ENCODE measurements at places on chromosomes 11 and 22.

DNA sequence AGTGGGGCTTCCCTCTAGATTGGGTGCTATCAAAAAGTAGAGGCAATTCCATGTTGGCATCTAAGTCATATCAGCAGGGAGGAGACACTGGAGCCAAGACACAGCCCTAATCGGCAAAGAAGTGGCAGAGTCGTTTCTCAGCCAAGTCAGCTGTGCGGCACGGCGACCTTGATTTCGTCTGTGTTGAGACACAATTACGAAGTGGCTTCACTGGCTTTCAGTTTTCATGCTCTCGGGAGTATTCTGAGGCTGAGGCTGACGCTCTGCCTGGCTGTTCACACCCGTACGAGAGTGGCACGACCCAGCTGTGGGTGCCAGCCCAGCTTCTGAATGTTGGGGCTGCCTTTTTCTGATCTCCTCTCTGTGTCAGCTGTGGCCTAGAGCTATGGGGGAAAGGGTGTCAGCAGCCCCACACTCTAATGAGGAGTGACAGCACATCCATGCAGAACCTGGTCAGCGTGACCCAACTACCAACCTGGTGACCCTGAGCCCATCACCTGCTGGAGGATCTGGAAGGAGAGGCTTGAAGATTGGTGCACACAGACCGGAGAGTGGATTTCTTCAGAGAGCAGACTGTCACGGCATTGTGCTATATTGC lies 105.7 kb upstream of the TMEM45B start:
- no peak for DNase-seq

DNA sequence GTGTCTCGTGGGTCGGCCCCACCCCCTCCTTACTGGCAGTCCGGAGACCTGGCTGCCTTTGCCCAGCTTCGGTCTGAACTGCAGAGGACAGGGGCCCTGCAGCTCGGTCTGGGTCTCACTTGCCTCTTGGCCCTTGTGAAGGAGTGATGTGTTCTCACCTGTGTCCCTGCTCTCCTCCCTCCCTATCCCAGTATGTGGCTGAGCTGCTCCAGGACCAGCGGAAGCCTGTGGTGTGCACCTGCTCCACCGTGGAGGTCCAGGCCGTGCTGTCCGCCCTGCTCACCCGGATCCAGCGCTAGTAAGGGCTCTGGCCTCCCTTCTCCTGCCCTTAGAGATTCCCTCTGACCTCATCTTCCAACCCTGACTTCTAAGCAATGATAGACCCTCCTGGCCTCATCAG lies 35.7 kb upstream of the RAB1B start:
- no peak for DNase-seq

GRCh38 chr22:27431896-27432295 lies 369.7 kb downstream of the MN1 start:
- no peak for DNase-seq

DNA sequence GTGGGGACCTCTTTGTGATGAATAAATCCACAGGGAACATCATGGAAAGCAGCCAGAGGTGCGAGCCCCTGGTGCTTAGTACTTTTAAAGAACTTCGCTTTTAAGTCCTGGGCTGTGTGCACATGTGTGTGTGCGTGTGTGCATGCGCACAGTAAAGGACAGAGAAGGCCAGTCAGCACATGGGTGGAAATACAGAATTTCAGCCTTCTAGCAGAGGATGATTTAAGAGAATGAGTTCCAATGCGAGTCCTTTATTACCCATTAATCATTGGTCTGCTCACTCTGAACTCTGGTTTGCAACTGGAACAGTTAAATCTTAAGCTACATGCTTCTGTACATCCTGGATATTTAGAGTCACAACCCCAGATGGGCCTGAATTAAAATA lies 18.9 kb downstream of the TEAD1 start:
- no peak for DNase-seq

DNA sequence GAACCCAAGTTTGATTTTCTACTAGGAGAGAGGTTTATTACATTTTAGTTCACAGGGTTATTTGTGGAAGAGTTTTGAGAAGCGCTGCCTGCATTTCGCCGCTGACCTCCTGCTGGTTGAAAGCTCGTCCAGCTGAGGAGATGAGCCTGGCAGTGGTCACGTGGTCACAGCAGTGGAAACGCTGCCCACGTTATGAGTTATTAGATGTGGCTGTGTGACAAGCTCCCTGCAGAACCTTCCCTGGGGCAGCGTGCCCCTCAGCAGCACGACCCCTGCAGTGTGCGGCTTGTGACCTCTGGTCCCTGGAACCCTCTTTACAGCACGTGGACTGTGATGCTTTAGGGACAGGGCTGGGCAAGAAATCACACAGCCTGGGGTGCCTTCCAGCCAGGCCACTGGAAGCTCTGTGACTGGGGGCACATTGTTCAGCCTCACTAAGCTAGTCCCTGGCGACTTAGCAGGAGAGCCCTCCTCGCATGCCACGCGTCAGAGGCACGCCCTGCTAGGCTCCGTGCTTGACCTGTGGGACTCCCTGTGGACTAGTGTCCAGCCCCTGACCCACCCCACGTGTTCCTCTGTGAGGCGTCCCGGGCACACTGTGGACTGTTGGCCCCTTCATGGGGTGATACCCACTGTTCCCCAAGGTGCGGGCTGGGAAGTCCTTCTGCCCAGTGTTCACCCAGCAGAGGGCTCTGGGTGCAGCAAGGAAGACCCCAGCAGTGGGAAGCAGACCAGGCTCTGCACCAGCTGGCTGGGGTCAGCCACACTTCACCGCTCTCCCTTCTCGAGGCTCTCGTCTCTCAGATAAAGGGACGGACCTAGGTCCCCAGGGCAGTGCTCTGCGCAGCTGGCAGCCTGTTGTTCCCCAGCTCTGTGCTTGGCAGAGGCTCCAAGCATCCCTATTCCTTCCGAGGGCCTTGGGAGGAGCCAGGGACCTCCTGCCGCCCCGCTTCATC lies 349.5 kb downstream of the TBC1D22A start:
- peak; percentile 36 for DNase-seq

- no peak for DNase-seq
These were observed 25.2 kb downstream of the ALKBH3 start for GRCh38 chr11:43905813-43906241.

- no peak for DNase-seq
These were observed 22.1 kb downstream of the SLC5A4 start for GRCh38 chr22:32233091-32233490.

- no peak for DNase-seq
These were observed 305.8 kb downstream of the TTC28 start for GRCh38 chr22:28373831-28374230.

DNA sequence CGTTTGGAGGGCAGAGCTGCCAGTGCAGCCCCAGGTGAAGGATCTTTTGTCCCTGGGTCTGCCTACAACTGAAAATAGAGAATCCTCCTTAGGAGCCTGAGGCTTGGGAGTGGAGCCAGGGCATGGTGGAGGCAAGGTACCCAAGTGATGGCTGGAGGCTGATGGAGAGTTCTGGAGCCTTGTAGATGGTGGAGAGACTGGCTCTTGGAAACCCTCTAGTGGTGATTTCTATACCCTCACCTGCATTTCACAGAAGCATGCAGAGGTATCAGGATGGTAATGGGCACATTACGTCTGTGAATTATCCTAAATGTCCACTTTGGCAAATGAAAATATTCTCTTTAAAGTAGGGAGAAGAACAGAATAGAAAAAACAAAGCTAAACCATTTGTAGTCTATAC lies 44.4 kb downstream of the INSC start:
- DNase-seq = no peak

DNA sequence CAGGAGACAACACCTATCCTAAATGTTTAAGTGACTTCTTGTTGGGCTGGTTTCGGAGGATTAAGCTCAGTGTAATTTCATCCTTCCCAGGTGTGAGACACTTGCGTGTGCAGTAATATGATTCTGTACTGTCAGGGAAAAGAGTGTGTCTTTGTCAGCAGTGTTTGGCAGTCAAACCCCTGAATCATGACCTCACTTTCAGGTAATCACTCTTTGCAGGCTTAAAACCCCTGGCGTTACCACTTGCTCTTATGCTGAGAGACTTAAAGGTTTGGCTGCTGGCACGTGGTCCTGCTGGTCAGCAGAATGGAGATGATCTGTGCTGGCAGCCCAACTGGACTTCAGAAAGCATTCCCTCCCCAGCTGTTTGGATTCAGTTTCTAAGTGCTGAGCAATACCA lies 56.1 kb downstream of the APIP start:
- no peak for DNase-seq

GRCh38 chr11:86155200-86155844 lies 86.4 kb upstream of the PICALM start:
- DNase-seq = no peak

GRCh38 chr22:22446517-22446916 lies 62.0 kb downstream of the ZNF280B start:
- no peak for DNase-seq

DNA sequence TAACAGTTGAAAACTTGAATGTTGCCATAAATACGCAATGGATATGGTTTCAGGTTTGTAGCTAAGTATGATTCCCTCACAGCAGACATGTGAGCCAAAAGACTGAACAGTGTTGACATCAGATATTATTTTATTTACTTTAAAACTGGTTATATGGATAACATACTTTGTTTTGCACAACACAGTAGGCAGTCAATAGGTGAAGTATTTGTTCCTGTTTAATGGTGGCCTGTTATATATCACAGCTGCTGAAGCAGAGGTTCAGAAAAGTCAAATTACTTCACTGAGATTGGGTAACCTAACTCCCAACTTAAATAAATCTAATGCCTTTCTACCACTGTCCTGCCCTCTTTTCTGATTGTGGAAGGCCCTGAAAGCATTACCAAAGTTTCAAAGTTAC lies 44.6 kb downstream of the YAP1 start:
- DNase-seq = no peak

- no peak for DNase-seq
These were observed 146.8 kb downstream of the ENTHD1 start for GRCh38 chr22:39746600-39747262.

GRCh38 chr11:103628121-103628520 lies 408.3 kb upstream of the DDI1 start:
- no peak for DNase-seq

- DNase-seq = no peak
These were observed 37.0 kb downstream of the MMP7 start for GRCh38 chr11:102493524-102493923.

- DNase-seq = no peak
These were observed 1.2 kb downstream of the P2RY6 start for GRCh38 chr11:73273222-73273895.

DNA sequence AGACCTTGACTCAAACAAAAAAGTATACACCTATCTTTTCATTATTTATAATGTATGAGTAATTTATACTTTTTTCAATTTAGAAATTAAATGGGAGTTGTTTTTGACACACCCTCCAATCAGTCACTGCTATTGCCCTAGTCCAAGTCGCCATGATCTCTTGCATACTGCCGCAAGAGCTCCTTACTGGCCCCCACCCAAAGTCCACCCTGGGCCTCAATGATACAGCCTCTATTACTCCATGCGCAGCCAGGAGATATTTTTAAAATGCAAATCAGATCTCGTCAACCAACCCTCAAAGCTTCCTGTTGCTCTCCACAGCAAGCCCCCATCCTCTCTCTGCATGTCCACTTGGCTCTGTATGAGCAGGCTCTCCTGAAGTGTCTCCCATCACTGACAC lies 12.8 kb upstream of the LMO1 start:
- no peak for DNase-seq

GRCh38 chr11:61930933-61931332 lies 13.6 kb upstream of the RAB3IL1 start:
- DNase-seq = no peak

DNA sequence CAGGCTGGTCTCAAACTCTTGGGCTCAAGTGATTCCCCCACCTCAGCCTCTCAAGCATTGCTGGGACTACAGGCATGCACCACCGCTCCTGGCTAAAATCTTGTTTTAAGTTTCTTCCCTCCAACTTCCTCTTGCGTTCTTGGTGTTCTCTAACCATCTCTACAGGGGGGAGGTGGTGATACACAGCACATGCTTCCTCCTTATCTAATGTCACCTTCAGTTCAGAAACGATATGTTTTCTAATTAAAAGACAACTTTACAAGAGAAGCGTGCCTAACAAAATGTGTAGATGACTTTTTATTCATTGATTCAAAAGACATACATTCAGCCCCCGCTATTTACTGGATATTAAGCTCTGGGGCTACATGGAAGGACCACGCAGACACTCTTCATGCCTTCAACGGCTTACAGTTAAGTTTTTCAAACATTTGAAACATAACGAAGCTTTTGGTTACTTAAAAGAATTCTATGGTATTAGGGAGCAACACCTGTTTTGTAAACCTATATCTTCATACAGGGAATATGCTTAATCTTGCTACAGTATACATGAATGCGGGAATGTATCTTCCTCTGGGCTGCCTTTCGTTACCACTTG lies 933 bp upstream of the DLAT start:
- DNase-seq = no peak

GRCh38 chr11:38005597-38005996 lies 1407.6 kb upstream of the RAG2 start:
- DNase-seq = no peak

DNA sequence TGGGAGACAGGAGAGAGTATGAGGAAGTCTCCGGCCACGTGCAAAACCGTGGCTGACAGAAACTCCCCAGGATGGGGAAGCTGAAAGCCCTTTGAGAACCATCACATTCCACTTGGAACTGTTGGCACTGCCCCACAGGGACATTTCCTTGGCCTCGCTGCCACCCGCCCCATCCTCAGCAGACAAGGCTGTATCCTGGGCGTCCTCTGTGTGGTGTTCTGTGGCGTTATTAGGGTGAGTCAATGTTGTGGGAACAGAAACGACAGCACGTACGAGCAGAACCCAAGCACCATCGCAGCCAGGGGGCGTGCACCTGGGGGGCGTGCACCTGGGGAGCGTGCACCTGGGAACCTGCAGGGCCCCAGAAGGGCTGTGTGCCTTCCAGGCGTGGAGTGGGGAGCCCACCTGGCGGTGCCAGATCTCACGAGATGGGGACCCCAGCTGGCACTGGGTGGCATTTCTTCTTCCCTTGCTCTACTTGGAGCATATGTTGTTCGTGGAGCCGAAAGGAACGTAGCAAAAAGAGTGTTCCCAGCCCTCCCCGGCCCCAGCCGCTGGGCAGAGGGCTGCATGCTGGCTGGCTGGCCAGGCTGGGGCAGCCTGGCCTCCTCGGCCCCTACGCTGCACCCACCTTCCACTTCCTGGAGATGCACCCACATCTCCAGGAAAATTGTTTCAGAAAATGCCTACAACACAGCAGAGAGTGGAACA lies 35.4 kb downstream of the NFAM1 start:
- DNase-seq = no peak

GRCh38 chr11:60740573-60740972 lies 16.1 kb downstream of the MS4A18 start:
- DNase-seq = no peak

- DNase-seq = no peak
These were observed 1.7 kb upstream of the MUC5B start for GRCh38 chr11:1220941-1221721.

GRCh38 chr11:14061721-14062120 lies 99.2 kb downstream of the SPON1 start:
- DNase-seq = no peak

DNA sequence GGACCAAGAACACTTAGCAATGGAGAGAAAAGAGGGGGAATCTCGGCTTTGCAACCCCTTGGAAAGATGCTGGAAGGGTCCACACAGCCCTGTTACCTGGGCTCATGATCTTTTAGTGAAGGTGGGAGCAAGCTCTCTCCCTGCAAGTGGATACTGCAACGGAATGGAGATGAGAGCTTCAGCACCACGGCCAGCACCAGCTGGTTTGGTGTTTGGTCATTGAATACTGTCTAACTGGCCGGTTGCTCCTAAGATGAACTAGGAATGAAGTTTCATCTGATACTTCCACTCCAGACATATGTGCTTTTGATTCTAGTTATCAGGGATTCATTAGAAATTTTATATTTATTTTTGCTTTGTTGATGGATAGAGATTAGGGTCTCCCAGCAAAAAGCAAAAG lies 16.3 kb downstream of the HTR3A start:
- DNase-seq = no peak

GRCh38 chr11:118679483-118679882 lies at the start of gene TREH:
Gene TREH, minus strand, starts transcription at chr11:118679650. Its CDS starts 23 bp downstream, at chr11:118679627.
- DNase-seq = no peak
